ENCODE measurements at places on chromosomes 5 and 9.

GRCh38 chr5:122236270-122237040 lies 75.6 kb upstream of the SNCAIP start:
- DNase-seq = no peak

DNA sequence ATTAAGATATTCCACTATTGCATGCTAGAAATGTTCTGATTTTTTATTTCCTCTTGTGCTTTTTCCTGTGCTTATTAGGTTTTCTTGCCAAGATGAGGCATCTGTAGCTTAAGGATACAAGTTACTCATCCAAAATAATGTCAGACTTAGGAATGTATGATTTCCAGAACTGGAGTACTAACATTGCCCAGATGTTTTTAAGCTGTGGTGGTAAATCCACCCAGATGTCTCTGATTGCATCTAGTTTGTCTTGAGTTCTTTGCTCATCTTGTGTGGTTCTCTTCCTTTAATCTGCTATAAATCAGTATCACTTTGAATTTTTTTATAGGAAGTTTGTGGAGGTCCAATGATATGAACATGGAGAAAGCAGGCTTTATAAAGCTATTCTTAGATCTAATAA lies 337.5 kb upstream of the ZNF608 start:
- DNase-seq = no peak

DNA sequence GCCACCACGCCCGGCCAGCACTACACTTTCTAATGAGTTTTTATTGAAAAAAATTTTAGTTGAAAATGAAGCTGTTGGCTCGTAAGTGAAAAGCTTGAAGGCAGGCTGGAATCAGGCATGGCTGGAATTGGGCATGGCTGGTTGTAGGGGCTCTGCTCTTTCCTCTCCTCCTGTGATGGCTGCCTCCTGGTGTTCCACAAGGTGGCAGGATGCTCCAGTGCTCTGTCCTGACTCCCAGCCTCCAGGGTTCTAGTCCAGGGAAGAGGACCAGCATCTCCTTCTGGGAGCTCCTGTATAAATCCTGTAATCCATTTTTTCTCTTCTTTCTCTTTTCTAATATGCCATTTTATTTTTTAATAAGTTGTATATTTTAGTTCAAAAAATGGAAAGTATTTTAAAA lies 57.2 kb upstream of the DHFR start:
- DNase-seq = no peak

DNA sequence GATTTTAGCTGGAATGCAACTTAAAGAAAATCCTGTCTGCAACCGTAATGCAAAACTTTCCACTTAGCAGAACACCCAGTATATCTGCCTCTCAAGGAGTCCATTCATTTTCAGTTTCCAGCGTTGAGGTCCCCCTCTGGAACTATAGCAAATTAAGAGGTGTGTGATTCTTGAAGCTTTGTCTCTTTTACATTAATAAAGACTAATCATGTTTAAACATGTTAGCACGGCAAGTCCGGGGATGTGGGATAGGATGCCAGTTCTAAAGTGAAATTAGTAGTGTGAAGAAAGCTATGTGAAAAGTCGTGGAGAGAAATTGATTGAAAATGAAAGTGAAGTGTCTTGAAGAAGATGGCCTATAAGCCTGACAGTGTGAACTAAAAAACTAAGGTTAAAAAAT lies 429.1 kb downstream of the NR2F1-AS1 start:
- DNase-seq = no peak

- no peak for DNase-seq
These were observed 19.8 kb upstream of the FAM151B start for GRCh38 chr5:80468131-80468530.

GRCh38 chr9:93590609-93591234 lies 14.3 kb downstream of the PHF2 start:
- DNase-seq = no peak

GRCh38 chr5:176644294-176644693 lies 3.0 kb upstream of the TSPAN17 start:
- no peak for DNase-seq

DNA sequence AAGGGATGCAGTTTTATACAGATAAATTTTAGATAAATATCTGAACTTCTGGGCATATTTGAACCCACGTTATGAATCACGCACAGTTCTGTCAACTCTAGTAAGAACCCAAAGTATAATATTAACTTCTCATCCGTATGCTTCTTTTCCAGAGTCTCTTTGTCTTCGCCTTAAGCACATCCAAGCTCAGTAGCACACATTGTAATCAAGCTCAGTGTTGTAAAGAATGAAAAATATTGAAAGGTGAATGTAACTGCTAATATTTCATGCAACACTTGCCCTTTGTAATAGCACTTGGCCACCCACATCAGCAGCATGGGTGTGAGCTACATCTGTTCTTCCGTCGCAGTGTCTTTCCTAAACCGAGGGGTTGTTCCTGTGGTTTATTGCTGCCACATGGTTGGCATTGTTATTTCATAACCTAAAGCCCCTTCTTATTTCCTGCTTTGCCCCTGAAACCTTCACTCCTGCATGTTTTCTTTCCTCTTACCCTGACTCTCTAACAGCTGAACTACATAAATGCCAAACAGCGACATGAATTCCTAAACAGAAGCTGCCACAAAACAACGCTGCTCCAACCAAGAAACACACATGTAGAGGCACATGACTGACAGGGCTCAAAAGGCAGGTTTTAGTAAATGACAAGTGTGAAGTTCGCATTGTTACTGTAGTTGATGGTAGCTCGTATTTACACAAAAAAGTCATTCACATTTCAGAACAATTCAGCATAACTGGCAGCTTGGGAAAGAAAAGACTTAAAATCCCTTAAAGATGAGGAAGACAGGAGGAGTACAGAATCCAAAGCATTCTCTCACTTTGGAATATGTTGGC lies 190.1 kb upstream of the MEF2C start:
- no peak for DNase-seq

GRCh38 chr5:40991168-40991980 lies 79.8 kb downstream of the MROH2B start:
- no peak for DNase-seq

DNA sequence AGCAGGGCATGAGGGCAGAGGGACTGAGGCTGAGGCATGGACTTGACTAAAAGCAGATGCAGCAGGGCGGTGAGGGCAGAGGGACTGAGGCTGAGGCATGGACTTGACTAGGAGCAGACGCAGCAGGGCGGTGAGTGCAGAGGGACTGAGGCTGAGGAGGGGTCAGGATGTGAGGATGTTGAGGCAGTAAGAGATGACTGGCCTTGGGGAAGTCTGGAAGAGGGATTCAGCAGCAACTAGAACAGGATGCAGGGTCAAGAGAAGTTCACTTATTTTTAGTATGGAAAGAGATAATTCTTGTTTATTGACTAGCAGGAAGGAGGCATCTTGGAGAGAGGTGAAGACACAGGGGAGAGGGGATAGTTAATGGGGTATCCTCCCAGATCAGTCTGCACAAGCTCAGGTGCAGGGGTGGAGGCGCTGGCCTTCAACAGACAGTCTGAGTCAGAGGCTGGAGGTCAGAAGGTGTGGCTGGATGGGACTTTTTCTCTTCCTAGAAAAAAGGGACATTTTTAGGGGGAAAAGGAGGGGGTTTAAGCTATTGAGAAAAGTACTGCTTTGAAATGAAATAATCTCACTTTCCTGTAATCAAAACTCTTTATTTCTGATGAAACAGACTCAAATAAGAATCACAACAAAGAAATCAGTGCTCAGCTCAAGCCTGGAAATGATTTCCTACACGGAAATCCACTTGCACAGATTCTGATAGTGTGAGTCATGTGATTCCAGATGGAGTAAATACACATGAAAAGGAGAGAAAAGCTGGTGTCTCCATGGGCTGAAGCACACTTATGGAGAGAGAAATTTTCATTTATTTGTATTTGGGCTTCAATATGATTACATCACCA lies 130.9 kb downstream of the PALM2AKAP2 start:
- DNase-seq = no peak

DNA sequence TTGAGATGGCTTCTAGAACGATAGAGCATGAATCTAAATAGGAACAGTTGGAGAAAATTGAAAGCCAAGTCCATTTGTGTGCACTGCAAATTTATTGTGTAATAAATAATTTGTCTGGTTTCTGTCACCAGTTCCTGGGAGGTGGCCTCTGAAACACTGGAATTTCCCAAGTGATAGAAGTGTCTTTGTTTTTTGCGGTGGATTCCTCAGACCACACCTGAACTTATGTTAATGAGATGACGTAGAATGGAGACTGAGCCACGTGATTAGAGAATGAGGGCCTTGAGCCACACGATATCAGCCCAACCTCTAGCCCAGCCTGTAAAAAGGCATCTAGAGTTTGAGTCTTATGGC lies 105.1 kb downstream of the MSX2 start:
- no peak for DNase-seq

DNA sequence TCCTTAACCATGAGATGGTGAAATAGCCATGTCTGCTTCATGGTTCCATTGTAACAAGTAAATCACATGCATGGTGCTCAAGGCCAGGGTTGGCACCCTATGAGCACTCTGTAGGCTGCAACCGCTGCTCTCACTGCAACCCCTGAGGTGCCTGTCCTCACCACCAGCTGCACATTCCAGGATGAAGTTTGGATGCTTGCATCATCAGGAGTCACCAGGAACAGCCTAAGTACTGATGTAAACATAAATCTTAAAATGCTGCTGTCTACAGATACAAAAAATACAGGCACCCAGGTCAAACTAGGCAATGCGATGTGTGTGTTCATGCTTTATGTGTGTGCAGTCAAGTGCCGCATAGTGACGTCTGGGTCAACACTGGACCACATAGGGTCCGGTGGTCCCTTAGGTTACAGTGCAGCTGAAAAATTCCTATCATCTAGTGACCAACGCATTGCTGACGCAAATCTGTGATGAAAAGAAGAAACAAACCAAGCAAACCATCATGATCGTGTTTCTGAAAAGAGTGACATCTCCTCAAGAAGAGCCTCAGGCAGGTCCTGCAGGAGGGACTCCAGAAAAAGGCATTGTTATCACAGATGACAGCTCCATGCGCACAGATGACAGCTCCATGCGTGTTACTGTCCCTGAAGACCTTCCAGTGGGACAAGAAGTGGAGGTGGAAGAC lies 234.8 kb downstream of the AUH start:
- DNase-seq = no peak

DNA sequence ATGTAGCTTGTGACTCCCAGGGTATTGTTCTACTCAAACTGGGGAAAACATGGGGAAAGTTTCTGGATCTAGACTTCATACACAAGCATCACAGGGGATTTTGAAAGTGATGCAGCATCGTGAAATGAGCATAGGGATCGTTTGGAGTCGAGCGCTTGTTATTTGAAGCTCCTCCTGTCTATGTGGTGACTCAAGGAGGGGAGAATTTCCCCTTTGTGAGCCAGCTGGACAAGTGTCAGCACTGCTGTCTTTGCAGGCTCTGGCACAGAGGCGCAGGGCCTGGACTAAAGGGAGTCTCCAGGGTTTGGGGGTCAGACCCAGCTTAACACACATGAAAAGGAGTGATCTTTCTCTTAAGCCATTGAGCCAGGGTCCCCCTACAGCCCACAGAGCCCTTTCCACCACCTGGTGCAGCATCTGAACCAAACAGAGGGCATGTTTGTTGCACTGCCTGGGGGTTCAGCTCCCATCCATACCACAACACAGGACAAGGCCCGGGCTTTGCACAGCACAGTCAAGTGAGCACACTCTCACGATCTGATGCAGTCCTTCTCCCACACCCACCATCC lies 51.0 kb downstream of the IRF1 start:
- DNase-seq = no peak

GRCh38 chr5:134203630-134204029 lies 22.2 kb downstream of the PPP2CA start:
- DNase-seq = no peak

DNA sequence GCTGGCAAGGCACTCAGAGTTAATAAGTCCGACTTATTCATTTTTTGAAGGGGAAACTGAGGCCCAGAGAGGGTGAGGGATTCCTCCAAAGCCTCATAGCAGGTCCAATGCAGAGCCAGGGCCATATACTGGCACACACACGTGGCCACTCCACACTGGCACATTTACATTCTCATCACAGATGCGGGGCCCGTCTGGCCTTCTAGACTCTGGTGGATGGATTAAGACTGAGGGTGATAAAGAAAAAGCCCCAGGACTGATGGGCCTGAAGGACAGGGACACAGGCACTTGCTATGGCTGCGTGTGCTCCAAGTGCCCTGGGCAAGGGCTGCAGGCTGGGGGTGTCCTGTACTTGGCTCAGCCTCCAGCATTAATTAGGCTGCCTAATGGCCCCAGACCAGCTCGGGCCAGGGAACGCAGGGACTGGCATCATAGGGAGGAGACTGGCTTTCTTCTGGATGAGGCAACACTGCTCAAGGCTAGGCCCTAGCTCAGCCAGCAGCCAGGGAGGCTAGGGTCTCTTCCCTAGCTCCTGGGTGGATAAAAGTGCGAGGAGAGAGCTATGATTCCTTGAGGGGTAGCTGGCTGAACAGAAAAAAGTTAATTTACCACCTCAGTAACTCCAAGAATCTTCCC lies 28.5 kb upstream of the CSF1R start:
- DNase-seq = no peak

GRCh38 chr5:17872204-17872603 lies 237.9 kb downstream of the TAF11L14 start:
- no peak for DNase-seq

DNA sequence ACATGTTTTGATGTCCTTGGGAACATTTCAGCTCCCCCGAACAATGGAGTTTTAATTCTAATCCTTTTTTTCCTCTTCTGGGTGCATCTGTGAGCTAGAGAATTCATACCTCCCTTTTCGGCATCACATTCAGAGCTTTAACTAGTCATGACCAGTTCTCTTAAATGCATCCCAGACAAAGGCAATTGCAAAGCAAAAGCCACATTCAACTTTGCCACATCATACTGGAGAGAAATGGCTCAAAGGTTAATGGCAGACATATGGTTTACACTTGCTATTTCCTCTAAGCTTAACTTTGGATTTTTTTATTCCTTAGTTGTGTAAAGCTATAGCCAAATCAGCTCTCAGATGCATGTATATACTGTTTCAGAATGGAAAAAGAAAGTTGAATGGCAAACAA lies 153.3 kb downstream of the ESM1 start:
- no peak for DNase-seq

DNA sequence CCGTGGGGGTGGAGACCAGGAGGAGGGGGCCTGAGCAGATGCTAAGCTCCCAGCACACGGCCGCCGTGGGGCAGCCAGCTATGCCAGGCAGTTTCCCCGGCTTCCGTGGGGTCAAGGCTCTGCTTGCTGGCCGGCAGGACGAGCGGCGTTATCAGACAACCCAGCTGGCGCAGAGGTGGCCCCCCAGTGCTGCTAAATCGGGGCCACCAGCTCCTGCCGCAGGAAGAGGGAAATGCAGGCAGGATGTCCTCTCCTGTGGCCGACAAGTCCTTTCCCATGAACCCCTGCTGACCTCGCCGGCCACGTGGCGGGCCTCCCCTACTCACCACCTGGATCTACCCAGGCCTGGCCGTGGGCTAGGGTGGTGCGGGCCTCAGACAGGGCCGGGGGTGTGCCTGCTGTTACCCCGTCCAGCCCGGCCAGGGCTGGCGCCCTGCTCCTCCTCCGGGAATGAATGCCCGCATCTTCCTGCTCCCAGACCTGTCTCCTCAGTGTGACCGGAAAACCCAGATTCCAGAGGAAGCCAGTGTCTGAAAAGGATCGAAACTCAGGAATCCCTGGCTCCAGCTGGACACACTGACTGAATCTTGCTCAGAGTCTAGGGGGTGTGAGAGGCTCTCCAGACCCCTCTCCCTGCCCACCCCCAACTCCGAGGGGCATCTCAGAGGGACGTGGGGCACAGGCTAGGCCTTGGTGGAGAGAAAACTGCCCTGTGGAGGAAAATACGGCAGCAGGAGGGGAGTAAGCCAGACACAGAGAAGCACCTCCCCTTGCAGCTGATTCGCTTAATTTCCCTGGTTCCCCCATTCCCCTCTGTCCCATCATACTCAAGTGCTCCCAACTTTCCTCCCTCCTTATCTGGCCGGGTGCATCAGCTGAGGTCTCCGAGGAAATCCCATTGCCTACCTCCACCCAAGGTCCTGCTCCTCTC lies 3.9 kb downstream of the FLT4 start:
- no peak for DNase-seq

- DNase-seq = no peak
These were observed 259.8 kb downstream of the ANXA1 start for GRCh38 chr9:73411494-73411893.

All from activated CD4-positive, CD25-positive, alpha-beta regulatory T cell (primary cell).